Activated CD4-positive, alpha-beta T cell treated with anti-CD3 and anti-CD28 coated beads for 48 hours (primary cell): ENCODE measurements at places on chromosomes 13 and 19.

DNA sequence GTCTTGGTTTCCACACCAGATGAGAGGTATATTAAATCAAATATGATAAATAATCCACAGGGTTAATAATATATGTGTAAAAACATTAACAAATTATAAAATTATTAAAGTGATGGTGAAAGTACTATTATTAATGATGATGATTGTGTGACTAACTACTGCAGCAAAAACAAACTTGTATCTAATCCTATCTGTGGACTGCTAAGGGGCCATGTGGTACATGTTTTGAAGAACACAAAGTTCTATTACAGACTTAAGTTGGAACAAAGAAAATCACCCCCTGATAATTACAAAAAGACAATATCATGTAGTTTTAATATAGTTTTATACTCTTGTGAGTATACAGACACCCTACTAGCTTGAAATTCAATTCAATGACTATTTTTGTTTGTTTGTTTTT lies 504.2 kb upstream of the NBEA start:
- DNase-seq, result no peak

DNA sequence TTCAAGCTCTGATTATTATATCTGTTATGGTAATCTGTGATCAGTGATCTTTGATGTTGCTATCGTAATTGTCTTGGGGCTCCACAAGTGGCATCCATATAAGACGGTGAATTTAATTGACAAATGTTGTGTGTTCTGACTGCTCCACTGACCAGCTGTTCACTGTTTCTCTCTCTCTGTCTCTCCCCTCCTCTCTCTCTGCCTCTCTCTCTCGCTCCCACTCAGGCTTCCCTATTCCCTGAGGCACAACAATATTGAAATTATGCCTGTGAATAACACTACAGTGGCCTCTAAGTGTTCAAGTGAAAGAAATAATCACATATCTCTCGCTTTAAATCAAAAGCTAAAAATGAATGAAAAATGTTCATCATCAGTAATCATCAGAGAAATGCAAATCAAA lies 4.4 kb upstream of the SACS start:
- DNase-seq, result no peak

DNA sequence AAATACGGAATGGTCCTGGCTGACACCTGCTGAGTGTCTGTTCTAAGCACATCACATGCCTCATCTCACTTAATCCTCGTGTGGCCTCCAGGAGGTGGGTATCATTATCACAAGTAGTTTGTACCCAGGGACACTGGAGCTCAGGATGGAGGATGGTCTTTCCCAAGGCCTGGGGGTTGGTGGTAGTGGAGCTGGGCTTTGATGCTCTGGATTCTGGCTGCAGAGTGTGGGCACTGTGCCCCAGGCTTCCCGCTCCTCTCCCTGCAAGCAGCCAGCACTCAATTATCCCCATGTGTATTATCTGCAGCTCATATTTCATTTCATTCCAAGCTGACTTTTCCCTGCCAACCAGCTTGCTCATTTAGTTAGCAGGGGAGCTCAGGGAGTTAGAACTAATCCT lies 52.1 kb downstream of the SIAH3 start:
- no peak for DNase-seq

DNA sequence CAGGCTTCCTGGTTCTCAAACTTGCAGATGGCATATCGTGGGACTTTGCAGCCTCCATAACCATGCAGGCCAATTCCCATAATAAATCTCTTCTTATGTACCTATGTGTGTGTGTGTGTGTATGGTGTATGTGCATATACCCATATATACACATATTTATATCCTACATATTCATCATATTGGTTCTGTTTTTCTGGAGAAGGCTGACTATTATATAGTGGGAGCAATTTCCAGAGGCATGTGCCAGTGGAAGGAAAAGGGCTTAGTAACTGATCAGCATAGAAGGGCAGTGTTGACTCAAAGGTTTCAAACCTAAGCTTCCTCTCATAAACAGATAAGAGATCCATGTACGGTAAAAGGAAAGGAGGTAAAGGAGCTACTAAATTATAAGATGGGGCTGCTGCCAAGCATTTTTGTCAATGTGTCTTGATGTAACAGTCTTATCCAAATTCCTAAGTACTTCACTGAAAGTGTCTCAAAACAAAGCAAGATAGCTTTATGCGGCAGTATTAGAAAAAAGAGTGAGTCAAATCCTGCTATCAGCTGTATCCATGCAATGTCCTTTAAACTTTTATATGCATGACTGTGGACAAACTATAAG lies 432.1 kb downstream of the TBC1D4 start:
- no peak for DNase-seq

DNA sequence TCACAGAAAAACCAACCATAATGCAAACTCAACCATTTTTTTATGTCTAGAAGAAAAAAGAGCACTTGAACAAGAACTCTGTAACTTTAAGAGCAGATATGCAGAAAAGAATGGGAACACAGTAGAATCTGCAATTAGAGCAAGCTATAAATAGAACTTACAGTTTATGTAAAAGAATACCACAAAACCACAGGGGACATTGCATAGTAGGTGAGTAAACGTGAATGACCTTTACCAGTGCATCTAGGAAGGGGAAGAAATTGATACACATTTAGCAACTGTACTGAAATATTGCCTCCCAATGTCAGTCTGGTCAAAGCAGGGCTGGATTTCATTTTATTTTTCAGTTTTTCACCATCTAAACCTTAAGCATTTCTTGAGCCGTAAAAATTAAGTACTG lies 242.2 kb upstream of the EDNRB start:
- DNase-seq, result no peak

- no peak for DNase-seq
Measured at GRCh38 chr13:110396913-110397381, 89.9 kb downstream of the COL4A2 start.

GRCh38 chr13:102825400-102825799 lies 20.4 kb upstream of the ERCC5 start:
- no peak for DNase-seq

DNA sequence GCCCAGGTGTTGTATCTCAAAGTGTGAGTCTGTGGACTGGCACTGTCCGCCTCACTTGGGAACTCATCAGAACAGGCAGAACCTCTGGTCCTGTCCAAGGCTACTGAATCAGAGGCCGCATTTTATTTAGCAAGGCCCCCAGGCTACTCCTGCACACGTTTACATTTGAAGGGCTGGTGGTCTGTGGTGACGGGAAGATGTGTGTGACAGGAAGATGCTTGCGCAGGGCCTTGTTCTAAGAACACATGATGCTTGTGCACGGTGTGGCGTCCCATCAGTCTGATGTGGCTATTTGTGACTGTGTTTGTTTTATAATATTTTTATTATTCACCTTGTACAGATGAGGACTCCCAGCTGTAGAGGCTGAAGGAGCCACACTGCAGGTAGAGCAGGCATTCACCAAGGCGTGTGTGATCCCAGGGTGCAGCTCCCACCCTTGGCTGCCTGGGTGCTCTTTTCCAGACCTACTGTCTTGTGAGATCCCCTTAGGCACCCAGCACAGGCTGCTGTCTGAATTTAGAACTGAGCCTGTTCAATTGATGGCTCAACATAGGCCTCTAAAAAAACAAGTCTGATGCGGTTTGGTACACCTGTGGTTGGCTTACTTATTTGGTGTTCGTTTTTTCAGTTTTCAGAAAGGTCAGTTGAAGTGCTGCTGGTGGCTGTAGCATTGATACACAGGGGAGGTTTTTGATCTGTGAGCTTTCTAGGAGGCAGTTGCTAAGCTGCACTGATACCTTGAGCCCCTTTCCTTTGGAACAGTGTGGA lies 3.1 kb downstream of the SLC25A15 start:
- no peak for DNase-seq

GRCh38 chr13:59144700-59145099 lies 1019.0 kb downstream of the DIAPH3 start:
- DNase-seq, result no peak

GRCh38 chr19:46990991-46991676 lies 28.5 kb upstream of the NPAS1 start:
- peak; percentile 76 for DNase-seq
